ENCODE measurements at places on chromosomes 2 and 18.

DNA sequence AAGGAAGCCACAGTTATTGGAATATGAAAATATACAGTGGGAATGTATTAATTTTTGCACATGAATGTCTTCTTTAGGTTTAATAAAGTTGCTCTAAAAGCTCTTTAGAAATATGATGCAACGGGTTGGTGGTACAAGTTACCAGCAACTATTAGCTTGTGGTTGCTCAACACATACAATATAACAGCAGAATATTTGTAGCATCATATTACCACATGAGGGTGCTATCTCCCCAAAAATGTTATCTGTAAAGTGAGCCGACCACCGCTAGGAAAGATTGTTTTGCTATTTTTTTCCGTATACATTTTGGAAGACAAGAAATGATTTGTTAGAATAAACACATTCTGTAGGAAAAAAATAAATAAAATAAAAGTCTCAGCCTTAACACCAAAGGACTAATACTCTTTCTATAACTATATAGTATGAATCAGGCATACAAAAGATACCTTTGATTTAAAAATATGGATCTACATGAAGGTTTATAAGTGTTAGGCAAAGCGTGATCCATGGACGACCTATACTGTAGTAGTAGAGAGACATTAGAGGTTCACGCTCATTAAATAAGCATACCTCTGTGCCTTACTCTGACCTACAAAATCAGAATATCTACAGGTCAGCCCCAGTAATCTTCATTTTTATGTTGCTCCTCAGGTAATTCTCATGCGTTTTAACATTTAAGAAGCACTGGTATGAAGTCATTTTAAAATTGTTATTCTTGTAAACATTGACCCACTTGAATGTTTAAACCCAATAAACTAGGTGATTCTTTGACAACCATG, 1110.6 kb upstream of the ACVR2A start:
- DNase-seq, result peak; percentile 34

- DNase-seq, result no peak
Observed at GRCh38 chr2:197704434-197705120, 592 bp upstream of the MARS2 start.

DNA sequence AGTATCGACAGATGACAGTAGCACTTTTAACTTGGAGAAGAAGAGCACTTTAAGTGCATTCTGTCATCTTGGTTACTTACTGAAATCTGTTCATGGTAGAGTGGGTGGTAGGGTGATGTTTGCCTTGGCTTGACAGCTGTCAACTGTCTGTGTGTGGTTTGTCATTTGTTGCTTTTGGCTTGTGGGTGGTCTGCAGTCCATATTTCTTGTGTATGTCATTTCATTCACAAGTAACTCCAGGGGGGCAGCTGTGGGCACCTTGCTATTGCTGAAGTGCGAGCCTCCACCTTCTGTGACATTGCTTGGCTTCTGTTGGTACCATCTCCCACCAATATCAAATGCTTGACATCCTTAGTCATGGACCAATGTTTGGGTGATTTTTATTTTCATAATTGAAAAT, 311.6 kb upstream of the NRP2 start:
- no peak for DNase-seq

- DNase-seq, result no peak
Observed at GRCh38 chr2:27870724-27871123, 19.5 kb downstream of the RBKS start.

DNA sequence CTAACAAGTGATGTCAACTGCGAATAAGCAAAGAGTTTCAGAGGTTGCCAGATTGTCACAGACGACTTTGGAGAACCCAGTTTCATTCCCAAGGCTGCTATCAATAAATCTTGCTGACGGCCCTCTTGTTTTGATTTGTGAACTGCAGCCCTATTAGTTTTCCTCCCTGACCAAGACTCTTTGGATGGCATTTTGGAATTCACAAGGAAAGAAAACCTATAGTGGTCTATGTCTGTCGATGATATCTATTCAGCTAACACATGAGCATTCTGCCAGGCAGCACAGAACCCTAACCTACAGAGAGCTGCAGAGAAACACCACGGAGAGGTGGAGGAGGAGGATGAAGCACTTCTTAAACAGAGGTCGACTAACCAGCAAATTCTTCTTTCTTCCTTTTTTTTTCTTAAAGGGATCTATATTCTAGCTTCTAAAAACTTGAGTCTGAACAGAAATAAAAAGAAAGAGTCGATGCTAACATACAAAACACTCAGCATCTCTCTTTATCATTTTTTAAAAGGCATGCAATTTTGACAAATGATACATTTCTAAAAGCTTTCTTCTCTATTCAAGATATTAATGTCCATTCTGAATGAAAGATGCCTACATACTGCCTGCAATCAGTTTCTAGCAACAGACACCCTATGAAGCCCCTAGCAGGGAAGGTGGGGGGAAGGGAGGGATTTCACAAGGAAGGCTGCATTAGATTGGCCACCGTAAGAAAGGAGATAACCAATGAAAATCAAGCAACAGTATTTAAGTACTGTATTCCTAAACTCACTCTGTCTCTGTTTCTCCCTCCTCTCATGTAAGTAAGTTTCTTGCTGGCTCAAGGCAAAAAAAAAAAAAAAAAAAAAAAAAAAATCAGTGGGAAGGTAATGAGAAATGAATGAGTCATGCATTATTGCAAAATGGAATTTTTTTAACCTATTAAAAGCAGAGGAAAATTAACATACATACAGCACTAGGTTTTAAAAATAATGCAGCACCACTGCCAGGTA, 83.0 kb upstream of the CHRNA1 start:
- DNase-seq, result peak; percentile 44

GRCh38 chr2:232568161-232568560, 17.7 kb downstream of the EIF4E2 start:
- DNase-seq, result no peak

DNA sequence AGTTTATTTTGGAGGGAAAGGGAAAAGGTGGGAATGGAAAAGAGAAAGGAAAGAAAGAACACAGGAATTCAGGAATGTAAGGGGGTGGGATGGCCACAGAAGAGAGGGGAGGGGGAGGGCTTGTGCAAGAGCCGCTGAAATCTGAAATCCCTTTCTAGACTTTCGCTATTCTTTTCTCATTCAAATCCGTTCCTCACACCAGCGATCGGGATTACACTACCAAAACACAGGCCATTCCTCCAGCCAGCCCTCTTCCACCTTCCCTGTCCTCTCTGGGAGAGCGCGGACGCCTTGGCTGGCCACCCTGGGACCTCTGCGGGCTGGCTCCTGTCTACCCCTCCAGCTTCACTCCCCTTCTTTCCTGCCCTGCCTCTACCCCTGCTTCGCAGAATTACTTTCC, 102.3 kb downstream of the CDCA7 start:
- no peak for DNase-seq

GRCh38 chr2:230976671-230977171, 19.2 kb upstream of the SPATA3 start:
- DNase-seq, result no peak

DNA sequence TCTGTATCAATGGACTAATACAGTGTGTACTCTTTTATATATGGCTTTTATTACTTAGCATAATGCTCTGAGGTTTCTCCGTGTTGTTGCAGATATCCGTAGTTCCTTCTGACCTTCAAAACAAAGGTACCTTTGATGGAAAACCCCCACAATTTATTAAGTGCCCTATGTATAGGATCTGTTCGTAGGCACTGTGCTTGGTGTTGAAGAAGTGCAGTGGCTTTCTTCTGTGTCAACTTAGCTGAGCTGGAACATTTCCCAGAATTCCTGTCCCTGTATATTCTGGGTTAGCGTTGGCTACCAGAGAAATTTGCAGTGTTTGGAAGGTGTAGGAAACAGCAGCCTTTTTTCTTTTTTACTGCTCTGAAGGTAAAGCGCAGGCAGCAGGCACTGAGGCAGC, 56.3 kb upstream of the MSH2 start:
- no peak for DNase-seq

- peak; percentile 43 for DNase-seq
Observed at GRCh38 chr2:158795195-158795924, at the start of gene DAPL1. TSS of gene DAPL1 (plus strand) at chr2:158795317. CDS start at chr2:158795373, 56 bp downstream.

DNA sequence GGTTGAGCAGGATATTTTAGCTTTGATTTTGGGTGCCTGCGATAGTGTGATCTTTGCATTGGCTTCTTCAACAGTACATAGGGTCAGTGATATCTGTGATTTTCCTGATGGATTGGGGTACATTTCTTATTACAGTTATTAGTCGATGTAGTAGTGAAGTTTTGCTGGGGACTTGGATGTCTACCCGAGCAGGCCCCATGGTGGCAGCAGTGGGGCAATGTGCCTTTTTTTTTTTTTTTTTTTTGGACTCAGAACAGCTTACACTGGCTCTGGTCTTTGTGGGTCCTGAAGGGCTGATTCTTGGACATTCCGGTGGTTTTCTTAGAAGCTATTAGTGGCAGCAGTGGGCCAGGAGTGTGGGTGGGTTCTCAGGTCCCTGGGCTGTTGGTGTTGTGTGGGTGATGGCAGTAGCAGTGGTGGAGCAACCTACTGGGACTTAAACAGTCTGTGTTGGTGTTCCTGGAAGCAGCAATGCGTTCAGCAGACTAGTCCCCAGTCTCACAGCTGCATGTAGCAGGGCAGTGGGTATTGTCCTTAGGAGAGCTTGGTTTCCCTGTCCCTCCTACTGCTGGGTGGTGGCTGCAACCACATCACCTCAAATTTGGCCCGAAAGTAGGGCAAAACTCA, 53.7 kb upstream of the SLC4A10 start:
- no peak for DNase-seq

All from urothelium cell line (cell line).